ENCODE measurements at places on chromosomes 11 and 22. TPM values are rescaled to one million over a fixed set of nuclear protein-coding genes. Genes with fewer than 3 reads are reported as not detected.

The CHRNA10 gene
- 1.1 TPM for total RNA-seq

GRCh38 chr11:84890676-84891075, 736.5 kb downstream of the DLG2 start:
- no peaks in the 10 kb centered on the region for H3K36me3 ChIP-seq
- no peaks in the 10 kb centered on the region for H3K27me3 ChIP-seq
- H3K27ac ChIP-seq = no peak overlapping the region
- H3K4me3 ChIP-seq = no peak overlapping the region
- DNase-seq = no peak
- no peaks in the 10 kb centered on the region for H3K4me1 ChIP-seq

DNA sequence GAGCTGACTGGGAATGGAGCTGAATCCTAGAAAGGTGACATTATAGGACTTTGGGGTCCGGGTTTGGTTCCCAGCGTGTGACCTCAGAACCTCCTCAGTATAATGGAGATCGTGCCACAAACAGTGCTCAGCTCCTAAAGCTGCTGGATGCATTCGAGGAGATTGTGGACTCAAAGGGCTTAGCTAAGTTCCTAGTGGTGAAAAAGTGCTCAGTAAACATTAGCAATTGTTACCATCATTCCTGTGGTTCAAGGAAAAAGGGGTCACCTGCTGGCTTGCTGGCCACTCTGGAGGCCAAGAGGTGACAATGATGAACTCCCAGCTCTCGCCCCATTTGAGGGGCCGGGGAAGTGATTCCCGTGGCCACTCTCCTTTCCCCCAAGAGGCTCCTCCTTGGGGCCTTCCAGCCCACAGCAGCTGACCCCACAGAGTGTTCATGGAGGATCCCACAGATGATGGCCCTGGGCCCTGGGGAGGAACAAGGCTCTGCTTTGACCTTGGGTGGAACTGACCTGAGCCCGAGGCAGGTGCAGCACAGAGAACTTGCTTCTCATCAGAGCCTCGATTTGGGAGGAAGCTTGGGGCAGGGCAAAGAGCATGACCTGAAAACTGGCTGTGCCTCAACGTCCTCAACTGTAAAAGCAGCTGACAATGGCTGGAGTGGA, 40.1 kb downstream of the TRIM29 start:
- H3K27ac ChIP-seq = no peak overlapping the region
- H3K27me3 ChIP-seq = peaks cover 43% of the 10 kb centered on the region
- H3K36me3 ChIP-seq = no peaks in the 10 kb centered on the region
- no peaks in the 10 kb centered on the region for H3K4me1 ChIP-seq
- H3K4me3 ChIP-seq = no peak overlapping the region

The STIP1 gene
- 115 TPM for total RNA-seq

- H3K27ac ChIP-seq = no peak overlapping the region
- peaks cover 45% of the 10 kb centered on the region for H3K4me1 ChIP-seq
- no peak for DNase-seq
- no peaks in the 10 kb centered on the region for H3K27me3 ChIP-seq
- H3K4me3 ChIP-seq = no peak overlapping the region
- peaks cover 15% of the 10 kb centered on the region for H3K36me3 ChIP-seq
Observed at GRCh38 chr11:111633756-111634362, 31.6 kb downstream of the SIK2 start.

The PLET1 gene
- total RNA-seq = not detected

The TMX2 gene
- 62.2 TPM for total RNA-seq

DNA sequence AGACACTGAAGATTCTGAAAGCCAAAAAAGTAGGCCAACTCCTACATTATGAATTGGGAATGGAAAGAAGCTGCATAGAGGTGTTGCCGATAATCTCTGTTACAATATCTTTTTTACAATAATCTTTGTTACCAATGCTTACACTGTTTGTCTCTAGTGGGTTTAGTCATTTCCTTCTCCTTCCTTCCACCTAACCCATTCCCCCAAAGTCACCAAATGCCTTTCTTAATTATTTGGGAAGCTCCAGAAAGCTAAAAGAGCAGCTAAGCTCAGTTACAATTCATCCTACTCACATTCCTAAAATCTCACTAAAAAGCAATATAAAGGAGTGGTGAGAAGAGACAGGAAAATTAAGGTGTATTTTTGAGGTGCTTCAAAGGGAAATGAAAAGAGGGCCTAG, 313.7 kb downstream of the SWAP70 start:
- H3K4me3 ChIP-seq = no peak overlapping the region
- H3K4me1 ChIP-seq = peaks cover 64% of the 10 kb centered on the region
- peaks cover 13% of the 10 kb centered on the region for H3K36me3 ChIP-seq
- no peak for DNase-seq
- peak overlapping the region; percentile 65 for H3K27ac ChIP-seq

DNA sequence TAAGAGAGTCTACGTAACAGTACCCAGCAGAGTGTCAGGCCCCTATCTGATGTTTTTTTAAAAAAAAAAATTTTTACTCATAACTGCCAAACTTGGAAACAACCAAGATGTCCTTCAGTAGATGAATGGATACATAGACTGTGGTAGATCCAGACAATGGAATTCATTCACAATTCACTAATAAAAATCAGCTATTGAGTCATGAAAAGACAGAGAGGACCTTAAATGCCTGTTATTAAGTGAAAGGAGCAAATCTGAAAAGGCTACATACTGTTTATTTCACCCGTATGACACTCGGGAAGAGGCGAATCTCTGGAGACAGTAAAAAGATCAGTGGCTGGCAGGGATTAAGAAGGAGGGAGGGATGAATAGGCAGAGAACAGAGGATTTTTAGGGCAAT, 541.4 kb upstream of the TENM4 start:
- no peak for DNase-seq
- H3K27me3 ChIP-seq = no peaks in the 10 kb centered on the region
- no peak overlapping the region for H3K27ac ChIP-seq
- no peaks in the 10 kb centered on the region for H3K36me3 ChIP-seq
- no peaks in the 10 kb centered on the region for H3K4me1 ChIP-seq
- H3K4me3 ChIP-seq = no peak overlapping the region

The OR4D5 gene
- total RNA-seq = not detected

The CTSW gene
- not detected for total RNA-seq

DNA sequence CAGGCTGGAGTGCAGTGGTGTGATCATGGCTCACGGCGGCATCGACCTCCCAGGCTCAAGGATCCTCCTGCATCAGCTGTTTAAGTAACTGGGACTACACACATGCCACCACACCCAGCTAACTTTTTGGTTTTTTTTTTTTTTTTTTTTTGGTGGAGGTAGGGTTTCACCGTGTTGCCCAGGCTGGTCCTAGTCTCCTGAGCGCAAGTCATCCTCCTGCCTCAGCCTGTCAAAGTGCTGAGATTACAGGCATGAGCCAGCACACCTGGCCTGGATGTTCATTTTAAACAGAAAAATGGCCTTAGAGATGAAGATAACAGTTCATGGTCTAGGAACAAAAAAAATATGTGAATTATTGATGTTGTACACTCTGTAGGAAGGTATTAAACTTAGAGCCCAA, 13.6 kb upstream of the SLC25A18 start:
- H3K4me1 ChIP-seq = peaks cover 6% of the 10 kb centered on the region
- no peak for DNase-seq
- H3K4me3 ChIP-seq = no peak overlapping the region
- H3K36me3 ChIP-seq = no peaks in the 10 kb centered on the region

DNA sequence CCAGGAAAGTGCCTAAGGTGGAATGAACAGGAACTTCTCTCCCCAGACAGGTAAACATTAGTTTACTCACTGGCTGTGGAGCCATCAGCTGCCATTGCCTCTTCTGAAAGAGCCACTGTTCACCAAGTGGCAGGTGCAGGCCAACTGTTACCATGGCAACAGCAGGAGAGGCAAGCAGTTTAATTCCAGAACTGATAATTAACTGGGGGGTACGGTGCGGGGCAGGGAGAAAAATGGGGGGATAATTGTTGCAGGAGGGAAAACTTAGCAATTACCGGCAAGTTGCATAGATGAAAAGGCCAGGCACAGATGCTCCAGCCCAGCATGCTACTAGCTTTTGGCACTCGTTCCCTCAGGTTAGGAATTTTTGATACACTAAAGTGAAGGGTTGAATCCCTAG, 85.1 kb downstream of the TRIM44 start:
- no peak overlapping the region for H3K4me3 ChIP-seq
- H3K27ac ChIP-seq = peak overlapping the region; percentile 69
- no peaks in the 10 kb centered on the region for H3K27me3 ChIP-seq
- no peak for DNase-seq

The INS gene
- not detected for total RNA-seq

The TSGA10IP gene
- total RNA-seq = not detected

GRCh38 chr11:18050848-18051247, 4.8 kb upstream of the TPH1 start:
- no peak for DNase-seq
- peaks cover 6% of the 10 kb centered on the region for H3K36me3 ChIP-seq
- peaks cover 2% of the 10 kb centered on the region for H3K4me1 ChIP-seq
- H3K4me3 ChIP-seq = no peak overlapping the region
- peaks cover 34% of the 10 kb centered on the region for H3K27me3 ChIP-seq
- no peak overlapping the region for H3K27ac ChIP-seq

The GLYATL2 gene
- 0.24 TPM for total RNA-seq

- no peaks in the 10 kb centered on the region for H3K36me3 ChIP-seq
- H3K27me3 ChIP-seq = no peaks in the 10 kb centered on the region
- H3K4me3 ChIP-seq = no peak overlapping the region
- DNase-seq = no peak
- no peak overlapping the region for H3K27ac ChIP-seq
Observed at GRCh38 chr11:64593156-64594105, 2.4 kb downstream of the SLC22A12 start.

Data from osteocyte (in vitro differentiated cells).